NCI-H748 treated with DMSO at 0.1 percent for 48 hours (cell line): ENCODE measurements at places on chromosomes 2 and 18.

DNA sequence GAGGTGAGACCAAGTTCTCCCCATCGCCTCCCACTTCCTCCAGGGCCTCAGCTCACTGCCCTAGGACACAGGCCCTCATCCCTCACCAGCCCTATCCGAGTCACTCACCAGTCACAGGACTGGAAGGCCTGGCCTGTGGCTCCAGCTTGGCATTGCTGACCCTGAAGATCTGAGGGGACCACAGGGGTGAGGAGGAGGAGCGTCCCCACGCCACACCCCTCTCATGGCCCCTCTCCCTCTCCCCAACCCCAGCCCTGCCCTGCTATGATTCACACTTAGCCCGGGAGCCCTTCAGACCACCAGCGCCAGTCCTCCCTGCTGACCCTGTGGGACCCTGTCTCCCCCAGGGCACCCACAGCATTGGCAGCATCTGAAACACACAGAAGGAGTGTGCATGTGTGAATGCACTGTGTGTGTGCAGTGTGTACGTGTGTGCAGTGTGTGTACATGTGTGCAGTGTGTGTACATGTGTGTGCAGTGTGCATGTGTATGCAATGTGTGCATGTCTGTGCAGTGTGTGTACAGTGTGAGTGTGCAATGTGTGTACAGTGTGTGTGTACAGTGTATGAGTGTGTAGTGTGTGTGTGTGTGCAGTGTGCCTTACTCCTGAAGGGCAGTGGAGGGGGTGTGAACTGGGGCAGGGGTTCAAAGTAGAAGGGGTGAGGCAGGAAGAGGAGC is 29.4 kb upstream of the ANKRD62 start:
- no peak for DNase-seq

- DNase-seq = no peak
Observed at GRCh38 chr2:217724471-217724870, 278.3 kb downstream of the TNS1 start.

DNA sequence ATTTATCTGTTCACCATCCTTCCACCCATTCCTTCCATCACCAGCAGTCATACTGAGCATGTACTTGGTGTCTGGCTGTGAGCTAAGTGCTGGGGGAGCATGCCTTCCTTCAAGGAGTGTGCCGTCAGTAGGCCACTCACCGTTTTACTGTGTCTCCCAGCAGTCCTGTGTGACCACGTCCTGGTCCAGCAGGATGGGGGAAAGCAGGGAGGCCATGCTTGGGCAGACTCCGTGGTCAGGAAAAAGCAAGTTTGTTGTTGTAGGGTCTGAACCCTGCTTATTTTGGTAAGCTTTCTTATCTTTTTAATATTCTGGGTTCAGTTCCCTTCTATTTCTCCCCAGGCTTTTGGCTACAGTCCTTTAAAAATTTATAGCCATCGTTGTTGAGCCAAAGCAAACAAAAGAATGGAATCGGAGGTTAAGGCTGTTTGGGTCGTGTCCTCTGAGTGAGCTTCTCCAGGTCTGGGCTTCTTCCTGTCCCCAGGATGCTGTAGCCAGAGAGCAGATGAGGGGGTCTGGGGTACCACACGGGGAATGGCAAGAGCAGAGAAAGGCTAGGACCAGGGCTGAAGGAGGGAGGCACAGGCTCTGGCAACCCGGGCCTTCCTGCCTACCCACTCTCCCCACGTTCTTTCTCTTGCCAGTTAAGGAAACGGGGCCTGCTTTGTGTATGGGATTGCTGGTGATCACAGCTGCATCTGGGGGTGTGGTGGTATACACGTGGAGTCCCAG is 13.5 kb downstream of the SLC30A3 start:
- no peak for DNase-seq

DNA sequence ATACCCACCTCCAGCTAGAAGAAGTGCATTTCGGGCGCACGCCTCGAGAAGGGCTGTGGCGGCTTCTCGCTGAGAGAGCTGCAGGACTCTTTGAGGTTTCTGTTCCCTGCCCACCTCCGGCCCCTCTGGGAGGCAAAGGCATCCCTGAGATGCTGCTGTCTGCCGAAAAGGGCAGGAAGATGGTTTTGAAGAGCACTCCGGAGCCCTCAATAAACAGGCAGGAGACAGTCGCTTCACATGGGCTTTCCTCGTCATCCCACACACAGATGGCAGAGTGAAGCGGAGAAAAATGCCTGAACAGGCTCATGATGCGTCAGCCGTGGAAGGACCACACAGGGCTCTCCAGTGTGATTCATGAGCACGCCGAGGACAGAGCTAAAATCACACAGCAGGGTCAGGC is 25.4 kb upstream of the GLI2 start:
- DNase-seq = no peak

GRCh38 chr18:25595274-25596060 is 243.5 kb upstream of the ZNF521 start:
- DNase-seq = no peak

- DNase-seq = no peak
Observed at GRCh38 chr2:71743995-71744675, 290.8 kb downstream of the DYSF start.

- no peak for DNase-seq
Observed at GRCh38 chr2:60976875-60977561, 40.5 kb upstream of the PEX13 start.
